Putamen (tissue), 1 donor: ENCODE measurements at places on chromosomes 5 and 9.

DNA sequence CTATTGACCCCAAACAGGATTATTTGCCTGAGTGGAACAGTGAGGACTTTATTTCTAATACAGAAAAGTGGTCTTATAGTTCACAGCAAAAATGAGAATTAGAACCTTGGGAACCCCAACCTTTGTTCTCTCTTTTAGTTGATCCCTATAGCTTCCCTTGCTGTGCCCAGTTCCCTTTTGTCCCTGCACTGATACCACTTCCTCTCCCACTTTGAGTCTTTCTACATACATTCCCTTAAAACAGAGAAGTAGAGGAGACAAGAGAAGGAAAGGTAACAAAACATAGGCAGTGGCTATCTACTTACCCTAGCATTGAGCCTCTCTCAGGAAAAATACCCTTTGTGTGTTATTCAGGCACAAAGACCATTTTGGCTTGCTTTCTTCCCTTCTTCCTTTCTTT lies 246.4 kb downstream of the FAM114A2 start:
- DNase-seq: no peak

DNA sequence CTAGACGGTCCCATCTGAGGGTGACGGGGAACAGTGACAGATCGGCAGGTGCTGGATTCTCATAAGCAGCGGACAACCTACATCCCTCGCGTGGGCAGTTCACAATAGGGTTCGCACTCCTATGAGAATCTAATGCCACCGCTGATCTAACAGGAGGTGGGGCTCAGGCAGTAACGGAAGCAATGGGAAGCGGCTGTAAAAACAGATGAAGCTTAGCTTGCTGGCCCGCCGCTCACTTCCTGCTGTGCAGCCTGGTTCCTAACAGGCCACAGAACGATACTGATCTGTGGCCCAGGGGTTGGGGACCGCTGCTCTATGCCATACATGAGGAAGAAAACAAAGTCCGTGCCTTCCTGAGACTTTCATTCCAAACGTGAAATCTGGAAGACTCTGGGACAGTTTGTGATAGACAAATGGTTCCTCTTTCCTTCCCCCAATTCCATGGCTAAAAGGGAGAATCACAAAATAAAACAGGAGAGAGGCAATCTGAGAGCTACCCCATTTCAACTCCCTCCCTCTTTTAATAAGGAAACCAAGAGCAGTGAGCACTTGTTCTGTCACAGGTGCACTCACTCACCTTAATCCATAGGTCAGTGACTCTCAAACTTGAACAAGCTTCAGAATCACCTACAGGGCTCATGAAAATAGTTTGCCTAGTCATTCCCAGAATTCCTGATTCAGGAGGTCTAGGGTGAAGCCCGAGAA lies 12.1 kb downstream of the PDCL start:
- no peak for DNase-seq

DNA sequence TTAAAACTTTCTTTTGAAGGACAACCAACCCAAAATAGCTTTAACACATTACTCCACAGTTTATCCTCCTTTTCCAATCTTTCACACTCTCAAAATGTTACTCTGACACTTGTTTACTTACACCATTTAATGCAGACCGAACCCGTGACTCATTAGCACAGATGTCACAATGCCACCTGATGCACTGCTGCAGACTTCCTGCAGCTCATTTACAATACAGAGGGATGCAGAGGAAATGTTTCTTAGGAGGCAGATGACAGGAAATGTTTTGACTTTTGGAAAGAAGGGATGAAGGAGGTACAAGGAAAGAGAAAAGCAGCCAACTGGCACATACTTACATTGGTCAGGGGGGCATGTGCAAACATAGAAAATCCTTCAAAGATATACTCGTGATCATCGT lies 39.0 kb downstream of the DROSHA start:
- DNase-seq: no peak

- no peak for DNase-seq
Measured at GRCh38 chr5:174083056-174083827, 37.7 kb downstream of the NSG2 start.

DNA sequence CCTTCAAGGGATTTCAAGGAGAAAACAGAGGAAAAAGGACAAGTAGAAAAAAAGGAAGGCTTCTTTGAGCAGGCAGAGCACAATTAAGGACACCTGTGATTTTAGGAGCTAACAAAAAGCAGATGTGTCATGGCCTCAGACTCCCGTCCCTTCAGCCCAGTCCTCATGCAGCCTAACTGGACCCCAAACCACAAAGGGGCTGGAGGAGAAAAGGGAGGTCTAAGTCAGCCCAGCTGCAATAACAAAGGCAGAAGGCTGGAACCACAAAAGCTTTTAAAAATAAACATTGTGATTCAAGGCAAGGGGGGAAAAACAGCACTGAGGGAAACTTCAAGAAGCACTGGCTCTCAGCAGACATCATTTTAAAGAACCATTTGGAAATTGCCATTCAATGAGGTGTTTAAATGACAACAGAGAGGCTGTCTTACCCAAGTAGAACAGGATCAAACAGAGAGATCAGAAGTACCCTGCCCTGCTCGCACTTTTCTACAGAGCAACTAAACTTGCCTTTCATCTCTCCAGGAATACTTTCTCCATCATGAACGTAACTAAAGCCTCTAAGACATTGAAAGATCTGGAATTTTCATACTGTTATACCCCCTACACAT lies 89.3 kb downstream of the SEMA5A start:
- no peak for DNase-seq

- DNase-seq: no peak
Measured at GRCh38 chr5:30267026-30267425, 926.5 kb upstream of the CDH6 start.

- no peak for DNase-seq
Measured at GRCh38 chr5:159340511-159340910, 10.2 kb upstream of the IL12B start.

- DNase-seq: no peak
Measured at GRCh38 chr5:120239086-120239485, 225.0 kb upstream of the PRR16 start.

DNA sequence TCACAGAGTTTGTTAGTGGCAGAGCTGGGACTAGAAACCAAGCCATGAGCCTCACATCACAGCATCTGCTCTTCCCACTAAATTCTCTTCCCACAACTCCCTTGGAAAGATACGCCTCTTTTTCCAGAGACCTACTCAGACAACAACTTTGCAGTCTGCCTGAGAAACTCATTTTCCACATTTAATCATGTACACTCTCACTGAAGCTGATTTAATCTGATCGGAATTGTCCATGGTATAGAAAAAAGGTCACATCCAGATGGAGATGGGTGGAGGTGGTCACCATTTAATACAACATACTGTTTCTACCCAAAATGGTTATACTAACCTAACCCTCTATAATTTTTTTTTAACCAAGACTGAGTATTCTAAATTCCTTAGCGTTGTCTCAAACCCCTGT lies 366.2 kb downstream of the ENC1 start:
- DNase-seq: no peak

GRCh38 chr5:140966293-140967225 lies at the start of gene PCDHAC2:
Gene PCDHAC2, plus strand, starts transcription at chr5:140966476. Its CDS starts 291 bp downstream, at chr5:140966767.
- peak; percentile 82 for DNase-seq

DNA sequence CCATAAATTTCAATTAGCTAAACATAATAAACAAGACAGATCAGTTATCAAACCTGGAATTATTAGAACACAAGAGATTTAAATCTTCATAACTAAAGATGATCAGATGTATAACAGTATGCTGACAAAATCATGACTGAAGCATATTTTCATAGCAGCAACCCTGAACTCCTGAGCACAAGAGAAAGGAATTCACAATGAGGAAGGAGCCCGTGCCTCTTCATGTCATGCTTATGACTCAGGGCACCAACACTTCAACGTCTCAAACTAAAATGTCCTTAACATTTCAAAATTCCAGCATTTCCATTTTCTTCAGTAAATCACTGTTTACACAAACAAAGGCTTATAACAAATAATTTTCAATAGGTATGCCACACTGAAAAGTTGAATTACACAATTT lies 6.7 kb downstream of the AP3B1 start:
- no peak for DNase-seq

- no peak for DNase-seq
Measured at GRCh38 chr5:135313405-135313804, 85.6 kb downstream of the MACROH2A1 start.

GRCh38 chr9:16763946-16764345 lies 106.5 kb downstream of the BNC2 start:
- DNase-seq: no peak

- DNase-seq: no peak
Measured at GRCh38 chr5:74361406-74362358, 278.8 kb downstream of the ENC1 start.

- no peak for DNase-seq
Measured at GRCh38 chr5:149799119-149799623, 69.1 kb downstream of the PPARGC1B start.

DNA sequence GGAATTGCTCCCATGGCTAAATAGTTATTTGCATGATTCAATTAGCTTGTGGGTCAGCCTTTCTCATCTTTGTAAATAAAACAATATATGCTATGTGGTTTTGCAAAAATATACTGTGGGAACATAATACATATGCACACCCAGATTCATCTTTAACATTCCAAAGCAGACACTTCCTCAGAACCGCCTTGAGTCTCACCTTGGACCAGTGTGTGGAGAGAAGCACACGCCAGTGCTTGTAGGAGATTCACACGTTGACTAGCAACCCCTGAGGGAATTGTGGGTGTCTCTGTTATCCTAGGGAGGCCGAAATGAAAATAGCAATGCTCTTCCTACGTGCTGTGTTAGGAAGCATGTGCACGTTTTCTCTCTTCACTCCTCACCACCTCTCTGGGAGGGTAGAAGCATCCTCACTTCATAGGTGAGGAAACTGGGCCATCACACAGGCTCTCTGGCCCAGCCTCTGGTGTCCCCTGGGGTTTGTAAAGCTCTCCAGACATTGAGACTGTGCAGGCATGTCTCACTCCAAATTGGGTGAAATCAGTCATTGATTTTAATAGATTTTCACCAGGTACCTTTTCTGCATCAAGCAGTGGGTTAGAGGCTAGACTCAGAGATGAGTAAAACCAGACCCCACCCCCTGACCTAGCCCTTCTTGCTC lies 221.7 kb downstream of the PBX3 start:
- DNase-seq: no peak

DNA sequence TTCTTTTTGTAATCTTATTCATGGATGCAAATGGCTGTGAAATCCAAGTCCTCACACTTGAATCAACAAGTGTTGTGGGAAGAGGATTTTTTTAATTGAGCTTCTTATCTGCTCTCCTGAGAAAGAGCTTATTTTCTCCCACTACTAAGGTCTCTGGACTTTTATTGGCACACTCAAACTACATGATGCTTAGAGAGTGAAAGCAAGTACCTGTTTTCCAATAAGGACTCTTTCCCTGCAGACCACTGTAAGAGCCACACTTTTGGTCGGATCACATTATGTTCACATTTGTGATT lies 546.4 kb upstream of the ARRDC3 start:
- DNase-seq: no peak

- peak; percentile 87 for DNase-seq
Measured at GRCh38 chr5:65481635-65482295, at the start of gene ADAMTS6. Gene ADAMTS6, minus strand, starts transcription at chr5:65481920. Its CDS starts 8,247 bp downstream, at chr5:65473673.

GRCh38 chr9:127873223-127873691 lies 4.2 kb downstream of the AK1 start:
- peak; percentile 59 for DNase-seq

GRCh38 chr5:96342581-96342980 lies 90.5 kb downstream of the PCSK1 start:
- no peak for DNase-seq

DNA sequence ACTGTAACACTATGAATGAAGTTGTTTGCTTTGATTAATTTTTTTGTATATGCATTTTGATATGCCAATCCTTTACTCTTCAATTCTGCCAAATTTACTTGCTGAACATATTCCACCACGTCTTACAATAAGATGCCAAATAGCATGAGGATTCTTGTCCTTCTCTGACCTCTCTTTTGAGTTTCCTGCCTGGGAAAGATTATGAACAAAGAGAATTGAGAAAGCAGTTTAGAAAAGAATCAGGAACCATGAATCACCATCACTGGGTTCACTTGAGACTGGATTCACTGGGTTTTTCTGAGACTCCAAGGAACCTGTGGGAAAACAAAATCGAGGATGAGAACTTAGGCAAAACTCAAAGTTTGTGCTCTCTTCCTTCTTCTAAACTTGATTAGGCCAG lies 256.5 kb downstream of the CETN3 start:
- no peak for DNase-seq

GRCh38 chr5:176880366-176881020 lies 18.7 kb downstream of the HK3 start:
- no peak for DNase-seq

DNA sequence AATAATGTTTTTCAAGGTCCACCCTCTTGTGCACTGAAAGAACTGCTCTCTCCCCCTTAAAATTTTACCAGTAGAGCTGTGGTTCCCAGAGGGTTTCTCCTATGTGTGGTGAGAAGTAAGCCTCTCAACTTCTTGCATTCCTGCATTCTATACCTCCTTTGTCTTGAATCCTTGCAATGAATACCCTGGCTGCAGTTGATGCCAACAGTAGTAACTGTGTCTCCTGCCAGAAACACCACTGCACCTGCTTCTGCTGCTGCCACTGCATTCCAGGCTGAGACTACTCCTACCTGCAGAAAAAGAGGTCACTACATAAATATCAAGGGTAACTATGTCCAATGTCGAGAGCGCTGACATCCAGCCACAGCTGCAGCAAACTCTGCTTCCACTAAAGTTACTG lies 203.7 kb downstream of the TMEM167A start:
- DNase-seq: no peak

DNA sequence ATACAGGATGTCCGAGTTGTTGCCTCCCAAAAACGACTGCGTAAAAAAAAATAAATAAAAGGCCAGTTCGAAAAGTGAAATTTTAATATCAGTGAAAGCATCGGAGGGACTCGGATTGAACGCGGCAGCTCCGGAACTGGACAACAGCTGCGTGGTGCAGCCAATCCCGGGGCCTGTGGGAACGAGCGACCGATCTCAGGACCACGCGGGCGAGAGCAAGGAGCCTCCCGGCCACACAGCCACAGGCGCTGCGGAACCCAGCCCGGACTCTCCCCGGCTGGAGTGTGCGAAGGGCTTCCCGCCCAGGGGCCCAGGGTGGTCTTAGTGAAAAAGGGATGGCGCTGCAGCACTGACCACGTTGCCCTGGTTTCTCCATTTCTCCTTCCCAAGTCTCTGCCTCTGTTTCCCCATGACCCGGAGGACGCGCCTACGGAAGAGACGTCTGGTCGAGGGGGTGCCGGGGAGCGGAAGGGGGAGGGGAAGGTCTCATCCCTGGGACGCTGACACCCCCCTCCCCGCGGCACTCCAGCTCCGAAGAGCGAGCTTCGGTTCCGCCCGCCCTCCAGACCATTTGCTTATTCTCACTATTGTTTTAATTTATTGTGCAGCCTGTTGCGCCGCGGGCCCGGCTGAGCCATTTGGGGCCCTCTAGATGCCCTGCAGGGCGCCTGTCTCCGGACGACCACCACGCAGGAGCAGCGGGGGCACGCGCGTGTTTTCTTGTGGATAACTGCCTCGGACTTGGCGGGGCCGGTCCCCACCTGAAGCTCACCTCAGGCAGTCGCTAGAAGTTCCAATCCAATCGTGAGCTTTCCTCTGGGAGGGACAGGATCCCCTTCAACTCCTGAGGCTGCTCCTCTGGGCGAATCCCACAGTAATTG lies 303.0 kb downstream of the PARP8 start:
- no peak for DNase-seq
